ENCODE measurements at places on chromosomes 6 and 20.

DNA sequence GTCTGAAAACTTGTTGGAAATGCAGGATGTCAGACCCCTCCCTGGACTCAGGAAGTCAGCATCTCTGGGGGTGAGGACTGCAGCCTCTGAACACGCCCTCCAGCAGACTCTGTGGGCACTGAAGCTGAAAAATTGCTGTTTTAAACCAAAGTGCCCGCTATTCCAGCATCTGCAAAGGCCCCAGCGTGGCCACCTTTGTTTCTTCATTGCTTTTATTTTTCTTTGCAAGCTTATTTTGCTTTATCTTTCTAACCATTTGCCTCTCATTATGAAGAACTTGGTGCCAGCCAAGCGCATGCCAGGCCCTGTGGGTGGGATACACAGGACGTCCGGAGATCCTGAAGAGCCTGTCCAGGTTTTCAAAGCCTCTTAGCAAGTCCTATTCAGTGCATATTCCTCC is 203.9 kb upstream of the CST7 start:
- DNase-seq, result no peak

DNA sequence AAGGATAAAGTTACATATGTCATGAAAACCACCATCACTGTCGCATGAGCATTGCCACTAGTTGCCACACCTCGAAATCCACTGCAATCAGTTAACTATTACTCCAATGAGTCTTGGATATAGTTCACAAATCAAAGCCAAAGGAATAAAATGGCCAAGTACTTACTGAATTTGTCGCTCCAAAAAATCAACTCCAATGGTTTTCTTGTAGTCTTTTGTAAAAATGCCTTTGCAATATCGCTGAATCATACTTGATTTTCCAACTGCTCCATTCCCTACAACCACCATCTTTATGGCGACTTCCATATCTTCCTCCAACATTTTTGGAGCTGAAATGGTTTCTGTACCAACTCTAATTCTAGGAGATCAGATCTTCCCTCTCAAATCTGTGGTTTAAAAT is 12.0 kb downstream of the RAB23 start:
- DNase-seq, result no peak

DNA sequence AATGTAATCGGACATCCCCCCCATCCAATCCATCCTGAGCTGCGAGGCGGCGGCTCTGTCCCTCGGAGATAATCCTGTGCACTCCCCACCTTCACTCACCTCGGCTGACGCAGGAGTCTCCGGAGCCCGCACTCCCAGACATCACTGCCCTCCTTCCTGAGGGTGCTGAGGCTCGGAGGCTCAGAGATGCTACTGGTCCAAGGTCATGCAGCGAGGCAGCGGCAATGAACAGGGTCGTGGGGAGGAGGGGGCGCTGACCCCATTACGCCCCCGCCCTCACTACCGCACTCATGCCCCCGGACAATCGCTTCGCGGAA is 485 bp downstream of the ADISSP start:
- no peak for DNase-seq

DNA sequence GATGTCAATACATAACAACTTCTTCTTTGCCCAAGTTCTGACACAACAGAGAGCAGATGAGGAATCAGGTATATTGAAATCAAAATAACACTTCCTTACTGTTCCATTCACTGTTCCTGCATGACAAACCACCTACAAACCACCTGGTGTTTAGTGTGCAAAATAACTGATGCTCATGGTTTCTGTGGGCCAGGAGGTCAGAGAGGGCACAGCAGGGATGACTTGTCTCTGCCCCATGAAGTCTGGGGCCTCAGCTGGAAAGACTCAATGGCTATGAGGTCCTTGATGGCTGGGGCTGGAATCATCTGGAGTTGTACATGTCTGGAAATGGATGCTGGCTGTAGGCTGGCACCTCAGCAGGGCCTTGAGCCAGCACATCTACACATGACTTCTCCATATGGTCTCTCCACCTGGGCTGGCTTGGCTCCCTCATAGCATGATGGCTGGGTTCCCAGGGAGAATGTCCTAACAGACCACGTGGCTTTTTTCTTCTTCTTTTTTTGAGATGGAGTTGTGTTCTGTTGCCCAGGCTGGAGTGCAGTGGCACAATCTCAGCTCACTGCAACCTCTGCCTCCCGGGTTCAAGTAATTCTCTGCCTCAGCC is 7.4 kb upstream of the COX4I2 start:
- DNase-seq, result no peak

- DNase-seq, result peak; percentile 26
Observed at GRCh38 chr6:75065523-75065922, 140.3 kb downstream of the COL12A1 start.

DNA sequence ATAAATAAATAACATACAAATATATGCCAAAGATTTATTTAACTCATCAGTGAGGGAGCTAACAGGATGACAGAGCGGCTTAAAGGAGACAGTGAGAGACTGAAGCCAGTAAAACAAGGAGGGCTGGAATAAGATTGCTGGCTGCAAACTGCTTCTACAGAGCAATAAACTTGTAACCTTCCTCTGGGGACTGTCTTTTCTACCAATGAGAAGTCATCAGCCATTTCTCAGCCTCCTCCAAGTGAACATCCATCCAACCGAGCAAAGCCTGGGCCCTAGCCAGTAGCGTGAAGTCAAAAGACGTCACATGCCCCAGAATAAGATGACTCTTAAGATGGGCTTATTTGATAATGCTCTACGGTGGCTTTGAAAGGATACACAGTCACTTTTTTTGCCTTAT is 42.5 kb downstream of the CPXM1 start:
- no peak for DNase-seq

Data from EL (cell line).